ENCODE measurements at places on chromosomes 11 and 22. TPM values are rescaled to one million over a fixed set of nuclear protein-coding genes. Genes with fewer than 3 reads are reported as not detected.

DNA sequence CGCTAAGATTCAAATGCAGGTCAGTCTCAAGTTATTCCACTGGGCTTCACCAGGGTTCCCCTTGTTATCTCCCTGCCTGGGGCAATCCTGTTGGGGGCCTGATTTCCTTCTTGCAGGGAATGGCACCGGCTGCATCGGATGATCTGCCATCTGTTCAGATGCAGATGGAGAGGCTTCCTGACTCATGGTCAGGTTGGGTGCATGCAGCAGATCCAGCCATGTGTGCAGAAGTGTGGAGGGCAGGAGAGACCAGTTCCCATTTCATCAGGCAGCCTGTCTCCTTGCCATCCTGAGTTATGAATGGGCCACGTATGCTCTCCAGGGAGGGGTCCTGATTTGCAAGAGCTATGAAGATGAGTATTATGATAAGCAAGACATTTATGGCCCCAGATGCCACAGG, 161.2 kb upstream of the PLET1 start:
- no peak overlapping the region for H3K27ac ChIP-seq
- no peak for DNase-seq
- H3K27me3 ChIP-seq, result no peaks in the 10 kb centered on the region
- no peaks in the 10 kb centered on the region for H3K36me3 ChIP-seq
- H3K4me3 ChIP-seq, result no peak overlapping the region
- H3K4me1 ChIP-seq, result no peaks in the 10 kb centered on the region

SIK3 gene
- 9.7 TPM for polyA plus RNA-seq

MTNR1B gene
- not detected for polyA plus RNA-seq

GRCh38 chr11:12989428-12990161, 19.5 kb upstream of the RASSF10 start:
- no peaks in the 10 kb centered on the region for H3K27me3 ChIP-seq
- H3K4me1 ChIP-seq, result no peaks in the 10 kb centered on the region
- no peak for DNase-seq

- peaks cover 10% of the 10 kb centered on the region for H3K36me3 ChIP-seq
- H3K27ac ChIP-seq, result no peak overlapping the region
- no peak for DNase-seq
- no peaks in the 10 kb centered on the region for H3K27me3 ChIP-seq
These were observed 23.2 kb downstream of the DRD4 start for GRCh38 chr11:660281-660680.

DNA sequence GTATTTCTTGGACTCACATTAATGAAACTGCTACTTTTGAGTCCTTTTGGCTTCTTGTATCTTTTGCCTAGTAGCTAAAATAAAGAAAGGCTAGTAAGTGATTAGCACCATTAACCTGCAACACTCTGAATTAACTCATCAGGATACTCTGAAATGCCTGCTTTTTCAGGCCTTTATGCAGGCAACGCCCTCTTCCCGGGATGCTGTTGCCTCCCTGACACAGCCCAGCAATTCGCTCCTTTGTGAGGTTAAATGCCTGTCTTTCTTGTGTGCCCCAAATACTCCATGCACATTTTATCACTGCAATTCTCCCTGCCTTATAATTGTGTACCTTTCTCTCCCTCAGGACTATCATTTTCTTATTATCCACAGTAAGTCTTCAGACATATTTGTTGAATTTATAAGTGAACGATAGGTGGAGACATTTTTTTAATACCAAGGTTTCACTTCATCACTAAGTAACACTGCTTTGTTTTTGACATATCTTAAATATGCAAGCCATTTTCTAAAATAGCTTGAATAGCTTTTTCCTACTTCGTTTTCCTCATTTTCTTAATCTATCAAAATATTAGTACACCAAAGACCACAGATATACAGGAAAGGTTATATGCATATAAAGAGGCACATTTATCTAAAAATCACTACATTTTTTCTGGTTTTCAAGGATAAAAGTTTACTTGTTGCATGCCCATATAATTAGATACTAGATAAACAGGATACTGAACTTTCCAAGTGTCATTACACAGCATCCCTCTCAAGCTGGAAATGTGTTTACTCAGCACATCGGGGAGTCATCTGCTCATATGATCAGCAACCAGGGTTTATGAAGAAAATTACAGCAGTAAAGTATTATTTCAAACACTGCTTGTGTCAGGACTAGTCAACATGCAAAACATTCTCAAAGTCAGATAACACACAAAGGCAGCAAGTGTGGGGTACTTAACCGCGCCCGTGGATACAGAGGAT, 48.5 kb upstream of the DDI1 start:
- no peak for DNase-seq
- no peak overlapping the region for H3K27ac ChIP-seq
- H3K36me3 ChIP-seq, result no peaks in the 10 kb centered on the region
- no peaks in the 10 kb centered on the region for H3K4me1 ChIP-seq

DNA sequence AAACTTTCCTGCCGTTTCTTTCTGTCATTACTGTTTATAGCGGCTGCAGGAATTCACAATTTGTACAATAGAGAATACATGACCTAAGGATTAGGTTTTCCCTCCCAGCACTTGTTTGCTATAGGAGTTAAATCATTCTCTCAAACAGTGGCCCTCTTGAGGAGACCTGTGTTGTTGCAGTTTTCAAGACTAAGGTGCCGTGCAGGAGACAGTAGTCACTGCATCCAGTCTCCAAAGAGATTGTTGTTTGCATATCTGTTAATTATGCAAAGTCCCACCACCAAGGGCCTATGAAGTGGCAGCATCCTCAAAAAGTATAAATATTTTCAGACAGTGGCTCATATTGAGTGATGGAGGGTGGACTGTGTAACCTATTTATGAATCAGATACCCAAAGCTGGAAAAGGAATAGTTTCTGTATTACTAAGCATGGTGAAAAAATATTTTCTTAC, 2.3 kb downstream of the PRSS23 start:
- peaks cover 10% of the 10 kb centered on the region for H3K4me1 ChIP-seq
- no peak for DNase-seq
- no peaks in the 10 kb centered on the region for H3K36me3 ChIP-seq

VPS11 gene
- polyA plus RNA-seq, result 36.0 TPM

RIMBP3B gene
- polyA plus RNA-seq, result 0.78 TPM

DNA sequence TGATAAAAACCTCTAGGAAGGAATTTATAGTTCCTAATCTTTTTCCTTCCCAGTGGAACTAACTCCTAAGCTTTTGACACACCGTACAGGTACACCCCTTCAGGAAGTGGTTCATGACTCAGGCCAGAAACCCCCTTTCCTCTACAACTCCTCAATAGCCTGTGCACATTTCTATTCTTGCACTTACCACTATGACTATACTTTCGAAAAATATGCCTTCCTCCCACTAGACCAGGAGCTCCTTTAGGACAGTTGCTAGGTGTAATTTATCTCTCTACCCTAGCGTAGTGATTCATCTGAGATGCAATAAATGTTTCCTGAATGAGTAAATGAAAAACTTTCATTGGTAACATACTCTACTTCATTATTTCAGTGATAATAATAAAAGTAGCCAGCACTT, 14.5 kb downstream of the MAP6 start:
- H3K27ac ChIP-seq, result no peak overlapping the region
- no peak overlapping the region for H3K4me3 ChIP-seq
- no peaks in the 10 kb centered on the region for H3K27me3 ChIP-seq
- no peaks in the 10 kb centered on the region for H3K36me3 ChIP-seq
- no peak for DNase-seq

GRCh38 chr11:128985880-128986279, 43.2 kb upstream of the TP53AIP1 start:
- no peaks in the 10 kb centered on the region for H3K27me3 ChIP-seq
- no peak overlapping the region for H3K4me3 ChIP-seq
- no peaks in the 10 kb centered on the region for H3K4me1 ChIP-seq
- no peak for DNase-seq

GRCh38 chr11:61627850-61628661, 47.2 kb upstream of the SYT7 start:
- H3K4me3 ChIP-seq, result no peak overlapping the region
- no peaks in the 10 kb centered on the region for H3K4me1 ChIP-seq
- no peak for DNase-seq
- H3K27me3 ChIP-seq, result no peaks in the 10 kb centered on the region

- no peaks in the 10 kb centered on the region for H3K36me3 ChIP-seq
These were observed 19.1 kb upstream of the MYRF start for GRCh38 chr11:61733120-61733978.

CREB3L1 gene
- polyA plus RNA-seq, result not detected

ZNRF3 gene
- polyA plus RNA-seq, result 0.11 TPM

DNA sequence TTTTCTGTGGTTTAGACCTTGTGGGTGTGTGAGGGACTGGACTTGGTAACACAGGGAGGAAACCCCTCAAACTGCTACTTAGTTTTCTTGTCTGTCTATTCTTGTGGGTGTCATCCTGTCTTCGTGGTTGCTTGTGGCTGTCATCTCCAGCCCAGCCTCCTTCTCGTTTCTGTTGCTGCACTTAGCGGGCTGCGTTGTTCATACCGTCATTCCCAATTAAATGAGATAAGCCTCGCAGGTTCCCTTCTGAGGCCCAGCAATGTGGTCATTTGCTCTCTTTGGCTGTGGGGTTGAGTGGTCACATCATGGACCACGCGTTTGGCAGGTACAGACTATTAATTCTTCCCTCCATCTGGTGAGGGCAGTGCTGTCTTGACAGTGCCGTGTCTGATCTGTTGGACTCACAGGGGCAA, 18.8 kb downstream of the PANX1 start:
- no peaks in the 10 kb centered on the region for H3K36me3 ChIP-seq
- H3K27me3 ChIP-seq, result no peaks in the 10 kb centered on the region
- no peak overlapping the region for H3K27ac ChIP-seq
- peaks cover 29% of the 10 kb centered on the region for H3K4me1 ChIP-seq

- no peak overlapping the region for H3K4me3 ChIP-seq
- H3K27me3 ChIP-seq, result peaks cover 6% of the 10 kb centered on the region
- DNase-seq, result peak; percentile 29
- no peaks in the 10 kb centered on the region for H3K36me3 ChIP-seq
- peaks cover 13% of the 10 kb centered on the region for H3K4me1 ChIP-seq
- no peak overlapping the region for H3K27ac ChIP-seq
These were observed 603 bp upstream of the ZFTA start for GRCh38 chr11:63769042-63769713.

GRCh38 chr11:123360267-123360936, 69.7 kb upstream of the GRAMD1B start:
- no peak overlapping the region for H3K27ac ChIP-seq
- H3K27me3 ChIP-seq, result no peaks in the 10 kb centered on the region
- no peak overlapping the region for H3K4me3 ChIP-seq
- no peak for DNase-seq

GRCh38 chr11:128300785-128301184, 286.6 kb downstream of the ETS1 start:
- DNase-seq, result peak; percentile 59
- H3K27ac ChIP-seq, result peak overlapping the region; percentile 93
- H3K36me3 ChIP-seq, result no peaks in the 10 kb centered on the region
- peaks cover 98% of the 10 kb centered on the region for H3K4me1 ChIP-seq
- no peaks in the 10 kb centered on the region for H3K27me3 ChIP-seq
- no peak overlapping the region for H3K4me3 ChIP-seq

GRCh38 chr11:77967753-77968152, 26.7 kb downstream of the INTS4 start:
- no peaks in the 10 kb centered on the region for H3K36me3 ChIP-seq
- H3K27me3 ChIP-seq, result no peaks in the 10 kb centered on the region
- DNase-seq, result no peak
- H3K4me3 ChIP-seq, result no peak overlapping the region

Measured in CD4-positive, alpha-beta memory T cell (primary cell).